ENCODE measurements at places on chromosomes 5 and 9. TPM values are rescaled to one million over a fixed set of nuclear protein-coding genes. Genes with fewer than 3 reads are reported as not detected.
A peak's percentile ranks its signal among the peaks of the same experiment; 100 is the strongest.

OTP gene
- total RNA-seq, result not detected

GRCh38 chr5:53063791-53064190 lies 45.8 kb downstream of the MOCS2 start:
- H3K4me1 ChIP-seq, result peaks cover 3% of the 10 kb centered on the region
- peaks cover 4% of the 10 kb centered on the region for H3K36me3 ChIP-seq
- DNase-seq, result no peak
- H3K4me3 ChIP-seq, result no peak overlapping the region

- no peak overlapping the region for H3K4me3 ChIP-seq
- H3K36me3 ChIP-seq, result no peaks in the 10 kb centered on the region
- H3K4me1 ChIP-seq, result no peaks in the 10 kb centered on the region
- H3K27ac ChIP-seq, result no peak overlapping the region
- peak; percentile 12 for DNase-seq
Measured at GRCh38 chr5:168624850-168625364, 45.7 kb upstream of the PANK3 start.

DNA sequence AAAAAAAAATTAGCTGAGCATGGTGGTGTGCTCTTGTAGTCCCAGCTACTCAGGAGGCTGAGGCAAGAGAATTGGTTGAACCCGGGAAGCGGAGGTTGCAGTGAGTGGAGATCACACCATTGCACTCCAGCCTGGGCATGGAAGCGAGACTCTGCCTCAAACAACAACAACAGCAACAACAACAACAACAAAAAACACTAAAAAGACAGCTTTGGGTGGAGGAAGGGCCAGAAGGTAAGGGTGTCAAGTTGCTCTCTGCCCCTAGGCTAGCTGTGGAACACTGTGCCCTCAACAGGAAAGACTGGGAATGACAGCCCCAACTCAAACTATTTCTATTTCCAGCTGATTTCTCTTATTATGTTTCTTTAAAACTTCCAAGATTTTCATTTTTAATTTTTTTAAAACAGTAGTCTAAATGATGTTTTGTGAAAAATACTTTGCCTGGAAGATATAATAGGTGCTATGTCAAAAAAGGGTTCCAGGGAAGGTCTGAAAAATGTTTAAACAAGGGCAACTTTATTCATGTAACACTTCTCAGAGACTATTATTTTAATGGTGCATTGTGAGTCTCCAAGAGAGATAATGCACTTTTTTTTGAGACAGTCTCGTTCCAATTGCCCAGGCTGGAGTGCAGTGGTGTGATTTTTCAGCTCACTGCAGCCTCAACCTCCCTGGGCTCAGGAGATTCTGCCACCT lies 29.9 kb downstream of the CLINT1 start:
- peaks cover 8% of the 10 kb centered on the region for H3K4me1 ChIP-seq
- no peak for DNase-seq

DNA sequence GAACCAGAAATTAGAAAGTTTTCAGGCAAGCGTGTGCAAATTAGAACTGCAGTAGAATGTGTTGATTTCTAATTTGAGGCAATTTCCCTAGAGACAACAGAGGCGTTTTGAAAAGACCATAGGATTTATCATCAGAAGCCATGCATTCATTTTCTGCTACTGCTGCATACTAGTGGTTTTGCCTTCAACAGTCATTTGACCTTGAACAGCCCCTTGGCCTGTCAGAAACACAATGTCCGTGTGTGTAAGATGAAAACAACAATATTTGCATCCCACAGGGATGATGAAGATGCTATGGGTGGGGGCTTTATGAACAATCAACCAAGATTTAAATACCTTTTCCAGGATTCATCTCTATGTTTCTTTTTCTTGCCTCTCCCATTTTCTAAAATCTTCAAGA lies 73.7 kb downstream of the PDE4D start:
- DNase-seq, result peak; percentile 72
- no peaks in the 10 kb centered on the region for H3K4me1 ChIP-seq
- no peaks in the 10 kb centered on the region for H3K27me3 ChIP-seq
- no peak overlapping the region for H3K27ac ChIP-seq
- no peak overlapping the region for H3K4me3 ChIP-seq

- H3K27ac ChIP-seq, result no peak overlapping the region
- peaks cover 16% of the 10 kb centered on the region for H3K36me3 ChIP-seq
- no peaks in the 10 kb centered on the region for H3K4me1 ChIP-seq
- no peaks in the 10 kb centered on the region for H3K27me3 ChIP-seq
Measured at GRCh38 chr9:133327834-133328484, 8.0 kb downstream of the SURF6 start.

All from fibroblast of lung (primary cell).